ENCODE measurements at places on chromosomes 4 and X.

DNA sequence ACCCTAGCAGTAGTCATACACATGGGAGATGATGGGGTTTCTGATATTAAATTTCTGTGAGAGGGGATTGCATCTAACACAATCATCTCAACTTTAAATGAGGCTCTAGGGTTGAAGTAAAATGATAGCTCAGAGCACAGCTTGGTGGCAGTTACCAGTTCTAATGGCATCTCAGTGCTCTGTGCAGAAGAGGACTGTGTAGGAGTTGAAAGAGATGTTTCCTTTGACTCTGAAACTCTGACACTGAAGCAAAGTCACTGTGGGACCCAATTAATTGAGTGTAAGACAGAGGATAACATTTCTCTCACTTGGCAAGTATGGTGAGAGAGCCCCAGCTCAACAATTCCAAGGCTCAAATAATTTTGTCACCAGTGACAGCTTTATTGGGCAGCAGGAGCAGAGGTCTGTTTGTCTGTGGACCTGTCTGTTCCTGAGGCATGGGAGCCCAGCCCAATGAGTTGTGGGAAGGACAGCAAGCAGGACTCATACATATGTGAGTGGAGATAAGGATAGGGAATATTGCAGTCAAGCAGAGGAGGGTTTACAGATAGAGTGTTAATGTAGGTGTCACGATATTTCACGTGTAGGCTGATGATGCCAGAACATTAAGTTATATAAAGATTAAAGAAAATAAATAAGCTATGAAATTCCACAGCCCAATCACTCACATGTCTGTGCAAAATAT, 76.7 kb upstream of the NAF1 start:
- no peak overlapping the region for H3K27ac ChIP-seq
- no peak overlapping the region for H3K4me3 ChIP-seq
- no peaks in the 10 kb centered on the region for H3K27me3 ChIP-seq
- DNase-seq, result no peak
- no peaks in the 10 kb centered on the region for H3K36me3 ChIP-seq

GRCh38 chrX:33307911-33308354, 96.6 kb upstream of the DMD start:
- no peak for DNase-seq
- no peak overlapping the region for H3K27ac ChIP-seq
- H3K27me3 ChIP-seq, result no peaks in the 10 kb centered on the region
- no peaks in the 10 kb centered on the region for H3K4me1 ChIP-seq

- no peak overlapping the region for H3K4me3 ChIP-seq
- DNase-seq, result peak; percentile 74
- H3K36me3 ChIP-seq, result no peaks in the 10 kb centered on the region
- H3K27me3 ChIP-seq, result no peaks in the 10 kb centered on the region
Observed at GRCh38 chr4:84503495-84504437, 4.7 kb upstream of the NKX6-1 start.

GRCh38 chr4:36601864-36602495, 320.6 kb downstream of the DTHD1 start:
- H3K27me3 ChIP-seq, result no peaks in the 10 kb centered on the region
- H3K27ac ChIP-seq, result no peak overlapping the region
- H3K4me1 ChIP-seq, result no peaks in the 10 kb centered on the region
- no peak for DNase-seq

DNA sequence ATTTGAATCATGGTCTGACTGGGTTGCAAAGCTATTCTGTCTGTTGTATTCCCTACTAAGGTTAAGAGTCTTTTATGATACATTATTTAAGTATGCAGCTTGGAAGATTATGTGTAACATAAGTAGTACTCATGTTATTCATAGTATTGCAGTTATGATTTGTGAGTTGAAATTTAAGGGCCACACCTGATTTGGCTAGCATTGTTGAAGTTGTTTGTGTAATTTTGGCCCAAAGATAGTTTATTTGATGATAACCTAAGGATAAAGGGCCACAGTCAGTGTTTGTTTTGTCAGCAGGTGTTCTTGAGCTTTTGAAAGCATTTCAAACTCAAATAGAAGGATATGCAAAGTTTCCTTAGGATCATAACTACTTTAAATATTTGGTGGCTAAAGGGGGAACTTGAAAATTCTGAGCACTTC, 38.9 kb downstream of the NUDT9 start:
- no peak for DNase-seq
- H3K4me1 ChIP-seq, result no peaks in the 10 kb centered on the region
- H3K36me3 ChIP-seq, result no peaks in the 10 kb centered on the region
- H3K27ac ChIP-seq, result no peak overlapping the region
- no peaks in the 10 kb centered on the region for H3K27me3 ChIP-seq

DNA sequence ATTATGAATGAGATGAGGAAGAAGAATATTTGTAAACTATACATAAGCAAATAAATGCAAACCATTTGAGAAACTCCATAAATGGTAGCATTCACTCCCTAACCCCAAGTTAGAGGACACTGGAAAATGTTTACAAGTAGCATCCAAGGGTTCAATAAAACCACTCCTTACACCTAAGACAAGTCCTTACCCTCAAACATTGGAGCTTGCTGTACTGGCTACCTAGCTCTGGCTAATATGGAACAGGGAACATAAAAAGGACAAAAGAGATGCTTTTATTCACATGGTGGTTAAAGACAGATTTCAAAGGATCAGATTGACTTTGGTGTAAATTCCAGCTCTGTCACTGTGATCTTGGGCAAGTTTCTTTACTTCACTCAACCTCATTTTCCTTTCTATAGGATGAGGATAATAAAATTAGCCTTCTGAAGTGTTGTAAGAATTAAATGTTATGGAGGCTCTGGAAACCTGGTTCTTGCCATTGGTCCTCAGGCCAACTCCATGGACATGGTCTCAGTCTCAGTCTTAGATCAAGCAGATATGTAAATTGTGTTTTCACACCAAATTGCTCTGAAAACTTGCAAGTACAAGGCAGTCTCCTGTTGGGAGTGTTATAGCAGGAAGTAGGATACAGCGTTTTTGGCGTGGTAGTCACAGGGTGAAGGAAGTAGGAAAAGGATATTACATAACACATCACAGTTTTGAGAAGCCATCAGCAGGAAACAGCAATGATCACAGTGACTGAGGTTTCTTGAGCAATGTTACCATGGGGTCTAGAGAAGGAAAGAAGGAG, 3.3 kb downstream of the CXCL1 start:
- no peak overlapping the region for H3K27ac ChIP-seq
- no peaks in the 10 kb centered on the region for H3K27me3 ChIP-seq
- no peak overlapping the region for H3K4me3 ChIP-seq
- no peaks in the 10 kb centered on the region for H3K4me1 ChIP-seq

GRCh38 chr4:114603497-114603896, 4.9 kb downstream of the UGT8 start:
- peak; percentile 69 for DNase-seq
- peaks cover 12% of the 10 kb centered on the region for H3K27me3 ChIP-seq
- H3K4me1 ChIP-seq, result peaks cover 19% of the 10 kb centered on the region
- no peak overlapping the region for H3K27ac ChIP-seq

DNA sequence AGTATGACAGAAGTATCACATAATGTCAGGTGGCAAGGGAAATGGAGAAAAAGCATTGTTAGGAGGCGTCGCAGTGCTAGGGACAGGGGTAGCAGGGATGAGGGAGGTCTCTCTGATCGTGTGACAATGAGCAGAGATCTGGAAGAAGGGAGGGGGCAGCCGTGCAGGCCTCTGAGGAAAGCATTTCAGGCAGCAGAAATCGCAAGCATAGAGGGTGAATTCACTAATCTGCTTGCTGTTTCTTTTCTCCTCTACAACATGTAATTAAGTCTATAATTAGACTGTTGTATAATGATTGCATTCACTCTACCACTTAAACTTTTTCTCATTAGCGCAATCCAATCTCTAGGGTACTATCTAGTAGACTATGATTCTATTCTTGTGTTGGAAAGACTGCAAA, 9.1 kb downstream of the CYP4V2 start:
- no peaks in the 10 kb centered on the region for H3K27me3 ChIP-seq
- no peak overlapping the region for H3K27ac ChIP-seq
- no peak for DNase-seq
- H3K4me1 ChIP-seq, result peaks cover 15% of the 10 kb centered on the region

- H3K27me3 ChIP-seq, result no peaks in the 10 kb centered on the region
- no peak for DNase-seq
- no peak overlapping the region for H3K27ac ChIP-seq
Observed at GRCh38 chrX:148682206-148682605, 181.8 kb downstream of the AFF2 start.

DNA sequence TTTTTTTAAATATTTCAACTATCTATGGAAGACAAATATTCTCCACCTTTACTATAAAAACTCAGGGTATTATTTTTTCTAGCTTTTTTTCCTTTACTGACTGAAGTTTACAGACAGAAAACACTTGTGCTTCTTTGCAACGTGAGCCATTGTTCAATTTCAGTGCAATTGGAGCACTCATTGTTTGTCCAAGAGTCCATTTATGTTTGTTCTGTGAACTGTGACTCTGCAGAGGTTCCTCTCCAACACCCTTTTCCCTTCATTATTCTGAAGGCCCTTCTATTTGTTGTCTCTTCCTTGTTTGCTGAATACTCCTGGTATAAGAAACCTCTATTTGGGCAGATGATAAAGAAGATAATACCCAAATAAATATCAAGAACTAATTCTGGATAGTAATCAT, 37.4 kb downstream of the DAPP1 start:
- peaks cover 3% of the 10 kb centered on the region for H3K36me3 ChIP-seq
- peaks cover 26% of the 10 kb centered on the region for H3K4me1 ChIP-seq
- no peak for DNase-seq
- no peaks in the 10 kb centered on the region for H3K27me3 ChIP-seq
- peak overlapping the region; percentile 69 for H3K27ac ChIP-seq

GRCh38 chrX:75038925-75039324, 113.7 kb upstream of the NEXMIF start:
- DNase-seq, result no peak
- no peak overlapping the region for H3K4me3 ChIP-seq
- no peaks in the 10 kb centered on the region for H3K4me1 ChIP-seq

GRCh38 chr4:32689518-32689917, 1969.3 kb downstream of the PCDH7 start:
- H3K4me3 ChIP-seq, result no peak overlapping the region
- H3K27me3 ChIP-seq, result no peaks in the 10 kb centered on the region
- DNase-seq, result no peak
- no peaks in the 10 kb centered on the region for H3K4me1 ChIP-seq
- no peak overlapping the region for H3K27ac ChIP-seq

DNA sequence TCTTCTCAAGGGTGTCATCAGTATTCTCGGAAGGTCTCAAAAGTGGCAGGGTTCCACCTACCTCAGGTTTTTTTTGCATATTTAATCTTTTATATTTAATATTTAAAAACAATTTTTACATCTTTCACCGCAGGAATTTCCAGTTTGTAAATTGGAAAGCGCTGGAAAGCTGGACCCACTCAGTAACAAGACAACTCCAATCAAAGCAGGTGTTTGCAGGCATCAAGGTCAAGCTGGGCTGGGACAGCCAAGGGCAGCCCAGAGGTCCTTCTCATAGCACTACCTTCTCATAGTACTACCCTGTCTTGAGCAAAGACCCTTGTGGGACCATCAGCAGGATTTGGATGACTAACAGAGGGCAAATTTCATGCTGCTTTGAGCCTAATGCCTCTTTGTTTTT, 160.1 kb downstream of the TET2 start:
- no peak for DNase-seq
- H3K4me3 ChIP-seq, result no peak overlapping the region
- H3K36me3 ChIP-seq, result no peaks in the 10 kb centered on the region
- peak overlapping the region; percentile 44 for H3K27ac ChIP-seq

- no peak overlapping the region for H3K27ac ChIP-seq
- no peaks in the 10 kb centered on the region for H3K4me1 ChIP-seq
- H3K27me3 ChIP-seq, result no peaks in the 10 kb centered on the region
Observed at GRCh38 chr4:154427149-154427548, 64.5 kb downstream of the DCHS2 start.

- no peak overlapping the region for H3K27ac ChIP-seq
- no peaks in the 10 kb centered on the region for H3K36me3 ChIP-seq
- H3K4me3 ChIP-seq, result no peak overlapping the region
Observed at GRCh38 chr4:48491514-48492176, 1.6 kb downstream of the ZAR1 start.

DNA sequence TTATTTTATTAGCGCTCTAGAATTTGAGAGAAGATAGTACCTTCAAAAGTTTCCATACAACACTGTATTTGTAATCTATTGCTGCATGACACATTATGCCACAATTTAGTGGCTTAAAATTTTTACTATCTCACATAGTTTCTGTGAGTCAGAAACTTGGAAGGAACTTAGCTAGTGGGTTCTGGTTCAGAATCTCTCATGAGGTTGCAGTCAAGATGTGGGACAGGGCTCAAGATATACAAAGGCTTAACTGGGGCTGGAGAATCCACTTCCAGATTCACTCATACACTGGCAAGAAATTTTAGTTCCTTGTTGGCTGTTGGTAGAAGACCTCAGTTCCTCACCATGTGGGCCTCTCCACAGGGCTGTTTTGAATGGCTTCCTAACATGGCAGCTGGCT, 11.5 kb upstream of the C4orf54 start:
- H3K4me1 ChIP-seq, result no peaks in the 10 kb centered on the region
- no peak for DNase-seq
- H3K4me3 ChIP-seq, result no peak overlapping the region

- H3K27me3 ChIP-seq, result no peaks in the 10 kb centered on the region
- no peak for DNase-seq
- H3K4me3 ChIP-seq, result no peak overlapping the region
- H3K36me3 ChIP-seq, result no peaks in the 10 kb centered on the region
- H3K4me1 ChIP-seq, result no peaks in the 10 kb centered on the region
Observed at GRCh38 chr4:20393486-20394100, 141.9 kb downstream of the SLIT2 start.

DNA sequence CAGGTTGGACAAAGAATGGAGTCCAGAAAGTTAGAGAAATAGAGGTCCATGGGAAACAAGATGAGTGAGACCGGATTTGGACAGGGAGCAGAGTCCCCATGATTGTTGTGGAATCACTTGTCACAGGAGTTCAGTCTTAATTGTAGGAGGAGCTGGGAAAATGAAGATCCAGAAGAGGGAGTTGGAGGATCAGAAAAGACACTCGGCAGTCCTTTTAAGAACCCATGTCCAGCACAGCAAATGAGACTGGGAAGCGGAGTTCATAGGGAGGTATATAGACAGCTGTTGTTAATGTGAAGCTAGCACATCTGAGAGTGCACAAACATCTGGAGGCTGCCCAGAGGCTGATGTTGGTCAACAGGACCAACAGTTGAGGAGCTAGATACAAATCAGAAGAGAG, 111.4 kb upstream of the RXFP1 start:
- no peaks in the 10 kb centered on the region for H3K4me1 ChIP-seq

DNA sequence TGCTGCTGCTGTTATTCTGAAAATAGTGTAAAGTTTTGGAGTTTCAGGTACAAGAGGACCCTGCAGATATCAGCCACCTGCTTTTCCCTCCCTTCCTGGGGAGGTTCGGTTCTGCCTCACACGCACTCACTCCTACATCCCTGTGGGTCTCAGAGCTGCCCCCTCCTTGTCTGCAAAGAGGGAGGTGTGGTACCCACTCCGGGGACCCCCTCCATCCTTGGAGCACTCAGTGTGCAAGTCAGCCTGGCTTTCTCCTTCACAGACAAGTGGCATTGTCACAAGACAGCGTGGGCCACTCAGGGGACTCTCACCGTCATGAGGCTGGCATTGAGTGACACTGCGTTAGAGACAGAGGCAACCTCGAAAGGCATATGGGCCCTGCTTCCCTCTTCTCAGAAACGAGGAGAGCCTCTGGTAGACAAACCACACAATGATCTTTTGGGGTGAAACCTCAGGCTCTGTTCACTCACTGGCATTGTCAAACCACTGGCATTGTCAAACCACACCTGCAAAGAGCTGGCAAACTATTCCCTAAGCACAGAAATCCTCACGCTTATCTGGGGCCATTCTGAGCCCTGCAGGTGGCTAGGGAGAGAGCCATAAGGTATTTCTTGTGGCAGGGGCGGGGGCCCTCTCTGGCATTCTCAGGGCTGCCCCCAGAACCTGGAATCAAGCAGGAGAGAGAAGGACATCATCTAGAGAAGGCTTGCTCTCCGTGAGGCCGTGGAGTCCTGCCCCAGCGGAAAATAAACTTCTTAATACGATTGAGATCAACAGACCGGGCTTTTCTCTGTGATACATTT, 285.0 kb downstream of the SHOX start:
- H3K36me3 ChIP-seq, result no peaks in the 10 kb centered on the region
- no peaks in the 10 kb centered on the region for H3K4me1 ChIP-seq
- no peaks in the 10 kb centered on the region for H3K27me3 ChIP-seq
- no peak overlapping the region for H3K4me3 ChIP-seq
